ENCODE measurements at places on chromosomes 7 and 10.

- no peak for DNase-seq
These were observed 984.1 kb downstream of the LRMDA start for GRCh38 chr10:76415554-76415953.

GRCh38 chr10:35684586-35684985 is 42.5 kb upstream of the FZD8 start:
- DNase-seq: no peak

DNA sequence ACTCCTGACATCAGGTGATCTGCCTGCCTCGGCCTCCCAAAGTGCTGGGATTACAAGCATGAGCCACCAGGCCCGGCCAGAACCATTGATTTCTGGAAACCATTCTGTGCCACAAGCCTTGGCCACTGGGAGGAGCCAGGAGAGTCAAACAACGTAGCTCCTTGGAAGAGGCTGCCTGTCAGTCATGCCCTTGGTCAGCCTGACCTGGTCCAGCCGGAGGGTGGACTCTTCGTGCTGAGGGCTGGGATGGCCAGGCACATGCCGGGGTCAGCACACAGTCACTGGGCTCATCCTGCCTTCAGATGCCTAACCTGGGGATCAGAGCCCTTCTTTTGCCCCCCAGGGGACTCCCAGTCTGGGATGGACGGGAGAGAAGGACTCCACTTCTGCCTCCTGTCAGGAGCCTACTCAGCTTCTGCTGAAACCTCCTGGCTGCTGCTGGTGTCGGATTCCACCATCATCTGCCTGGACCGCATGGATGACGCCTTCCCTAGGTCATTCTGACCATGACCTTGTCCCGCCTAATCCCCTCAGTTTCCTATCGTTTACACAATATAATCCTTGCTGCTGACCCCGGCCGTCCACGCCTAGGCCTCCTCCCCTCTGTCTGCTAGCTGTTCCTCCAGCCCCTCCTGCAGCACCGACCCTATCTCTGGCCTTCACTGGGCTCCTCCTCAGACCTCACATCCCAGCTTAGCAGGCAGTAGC is 30.4 kb downstream of the TMEM270 start:
- DNase-seq: no peak

DNA sequence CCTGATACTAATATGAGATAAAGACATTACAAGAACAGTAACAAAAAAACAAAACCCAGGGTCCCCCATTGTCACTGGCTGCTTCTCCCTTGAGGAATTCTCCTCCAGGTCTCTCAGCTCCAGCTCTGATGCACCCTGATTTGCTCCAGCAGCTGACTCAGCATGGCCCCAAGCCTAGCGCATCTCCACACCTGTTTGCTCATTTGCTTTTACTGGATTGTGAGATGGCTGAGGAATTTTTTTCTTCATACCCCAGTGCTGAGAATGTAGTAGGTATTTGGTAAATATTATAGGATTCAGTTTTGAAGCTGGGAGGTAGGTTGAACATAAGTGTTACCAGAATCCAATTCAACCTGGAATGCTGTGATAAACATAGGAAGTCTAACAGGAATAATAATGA is 171.9 kb downstream of the PKD1L1 start:
- DNase-seq: no peak

DNA sequence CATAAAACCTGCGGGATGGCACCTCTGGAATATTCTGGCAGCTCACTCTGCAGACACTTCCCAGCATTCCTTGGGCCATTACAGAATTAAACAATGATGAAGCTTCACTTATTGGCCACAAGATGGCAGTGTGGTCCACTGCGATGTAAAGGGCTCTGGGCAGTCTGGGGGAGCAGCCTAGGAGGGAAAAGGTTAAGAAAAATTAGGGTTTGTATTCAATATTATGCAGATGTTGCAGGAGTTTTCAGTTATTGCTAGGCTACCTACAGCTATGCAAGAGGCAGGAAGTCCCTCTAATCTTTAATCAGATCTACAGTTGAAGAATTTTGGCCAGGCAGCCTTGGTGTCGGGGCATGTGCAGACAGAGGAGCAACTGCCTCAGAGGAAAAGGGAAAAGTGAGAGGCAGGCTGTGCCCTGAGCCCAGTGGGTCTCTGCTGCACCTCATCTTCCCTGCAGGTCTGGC is 233.2 kb upstream of the PRSS1 start:
- DNase-seq: peak; percentile 79

DNA sequence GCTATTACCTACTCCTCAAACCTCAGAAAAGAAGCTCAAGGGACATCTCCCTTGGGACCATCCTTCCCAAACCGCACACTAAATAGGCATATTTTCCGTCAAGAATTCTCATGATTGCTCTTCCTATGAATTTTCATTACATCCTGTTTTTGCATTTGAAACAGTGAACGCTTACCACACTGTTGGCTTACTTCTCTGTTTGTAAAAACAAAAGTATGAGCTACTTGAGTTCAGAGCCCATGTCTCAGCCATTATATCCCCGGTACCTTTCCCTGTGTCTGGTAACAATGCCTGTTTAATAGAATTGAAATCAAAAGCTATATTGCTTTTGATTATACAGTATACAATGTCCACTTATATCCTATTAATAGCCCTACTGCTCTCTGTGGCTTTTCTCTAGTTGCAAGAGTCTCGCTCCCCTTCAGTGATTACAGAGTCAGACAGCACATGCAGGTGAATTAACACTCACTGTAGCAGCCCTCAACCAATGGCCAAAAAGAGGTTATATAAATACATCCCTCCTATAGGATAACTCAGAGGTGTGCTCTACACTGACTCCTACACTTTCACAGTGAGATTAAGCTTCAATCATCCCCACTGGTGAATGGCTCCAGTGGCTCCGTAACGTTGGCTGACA is 264.4 kb downstream of the SORCS1 start:
- DNase-seq: no peak

All from cardiac fibroblast (primary cell).